Stimulated activated CD8-positive, alpha-beta memory T cell treated with anti-CD3 and anti-CD28 coated beads, Interleukin-12 subunit alpha, Interleukin-12 subunit beta, amount 100 ng/mL, for 4 hours (primary cell): ENCODE measurements at places on chromosomes 6 and 20.

DNA sequence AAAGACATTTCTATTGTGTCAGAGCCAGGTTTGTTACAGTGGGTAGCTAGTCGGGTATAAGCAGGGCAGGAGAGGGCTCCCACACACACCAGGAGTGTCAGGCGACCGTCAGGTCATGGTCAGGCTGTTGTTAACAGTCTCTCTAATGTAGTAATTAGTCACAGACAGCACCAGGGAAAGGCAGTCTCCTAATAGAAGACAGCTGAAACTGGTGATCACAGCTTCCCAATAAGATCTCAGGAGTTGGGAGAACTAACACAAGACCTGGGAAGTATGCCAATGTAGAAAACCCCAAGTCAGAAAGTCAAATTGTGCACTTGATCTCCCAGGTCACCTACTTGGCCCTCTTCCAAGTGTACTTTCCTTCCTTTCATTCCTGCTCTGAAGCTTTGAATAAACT lies 53.0 kb upstream of the GPR6 start:
- DNase-seq, result no peak

- DNase-seq, result no peak
These were observed 409.8 kb upstream of the CITED2 start for GRCh38 chr6:139784222-139784769.

GRCh38 chr6:166655251-166655650 lies 28.2 kb upstream of the RPS6KA2 start:
- DNase-seq, result no peak

GRCh38 chr20:63178446-63178820 lies 37.5 kb downstream of the YTHDF1 start:
- DNase-seq, result no peak

- DNase-seq, result no peak
These were observed 49.5 kb downstream of the ADTRP start for GRCh38 chr6:11729076-11729475.

DNA sequence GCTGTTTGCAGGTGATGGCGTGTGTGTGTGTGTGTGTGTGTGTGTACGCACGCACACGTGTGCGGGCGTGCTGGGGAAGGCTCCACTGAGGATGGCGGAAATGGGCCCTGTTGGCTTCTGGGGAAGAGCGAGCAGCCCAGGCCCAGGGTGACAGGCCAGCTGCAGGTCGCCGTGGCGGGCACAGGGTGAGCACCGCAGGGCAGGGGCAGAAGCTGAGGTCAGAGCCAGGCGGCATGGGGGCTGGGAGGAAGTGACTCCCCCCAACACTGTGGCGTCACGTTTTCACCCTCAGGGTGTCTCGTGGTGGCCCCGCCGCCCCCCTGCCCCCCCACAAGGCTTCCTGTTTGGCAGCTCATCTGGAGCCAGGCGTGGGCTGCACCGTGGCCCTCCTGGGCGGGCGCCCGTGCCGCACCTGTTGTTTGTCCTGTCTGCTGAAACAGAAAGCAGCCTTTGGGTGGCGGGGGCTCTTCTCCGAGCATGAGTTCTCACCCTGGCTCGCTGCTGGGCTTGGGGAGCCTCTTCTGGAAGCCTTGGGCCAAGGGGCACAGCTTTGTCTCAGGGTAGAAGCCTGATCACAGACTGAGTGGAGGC lies 7.1 kb downstream of the RBM38 start:
- peak; percentile 90 for DNase-seq

DNA sequence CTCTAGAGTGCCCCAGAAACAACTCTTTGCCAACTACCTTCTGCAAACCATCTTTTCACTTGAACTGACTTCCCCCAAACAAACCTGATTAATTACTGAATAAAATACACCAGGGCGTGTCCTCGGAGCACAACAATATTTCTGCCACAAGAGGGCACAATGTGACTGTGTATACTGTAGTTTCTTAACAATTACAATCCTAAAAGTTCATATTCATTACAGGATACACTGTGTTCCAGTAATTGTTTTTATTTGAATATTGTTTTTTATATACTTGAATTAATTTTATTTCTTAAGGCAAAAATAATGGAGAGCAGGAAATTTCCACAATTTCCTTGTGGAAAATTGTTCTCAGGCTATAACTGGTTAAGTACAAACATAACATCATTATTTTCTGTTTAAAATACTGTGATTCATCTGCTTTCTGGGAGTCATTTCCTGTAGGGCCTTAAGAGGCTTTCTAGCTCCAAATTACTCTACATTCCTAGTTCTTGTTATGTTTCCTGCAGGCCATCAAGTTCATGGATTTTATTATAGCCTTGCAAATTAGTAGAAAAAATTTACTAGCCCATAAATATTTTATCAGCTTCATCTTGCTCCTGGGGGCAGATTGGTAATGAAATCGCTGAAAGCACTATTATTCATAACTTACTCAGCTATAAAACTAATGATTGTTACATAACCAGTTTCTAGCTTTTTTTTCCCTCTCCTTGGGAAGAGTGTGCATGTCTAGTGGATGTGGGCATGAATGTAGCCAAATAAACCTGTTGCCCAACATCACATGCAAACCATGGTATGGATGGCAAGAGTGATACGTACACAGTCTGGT lies 51.9 kb upstream of the SLC22A16 start:
- DNase-seq, result no peak

GRCh38 chr6:396126-396520 lies 4.6 kb downstream of the IRF4 start:
- DNase-seq, result no peak

DNA sequence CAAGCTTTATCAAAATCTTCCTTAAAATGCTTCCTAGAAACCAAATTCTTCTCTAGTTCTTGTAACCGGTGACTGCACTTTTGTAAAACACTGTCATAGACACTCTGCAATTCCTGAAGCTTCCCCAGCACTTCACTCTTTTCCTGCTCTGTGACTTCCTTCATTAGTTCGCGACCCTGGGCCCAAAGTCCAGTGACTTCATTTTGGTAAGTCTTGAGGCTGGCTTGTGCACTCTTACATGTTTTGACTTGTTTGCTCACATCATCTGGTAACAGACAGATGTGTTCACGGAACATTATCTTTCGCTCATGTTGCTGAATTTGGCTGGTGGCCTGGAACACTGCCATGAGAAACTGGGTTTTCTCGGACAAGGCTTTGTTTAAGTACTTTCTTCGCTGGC lies 306.2 kb downstream of the SYNE1 start:
- DNase-seq, result no peak

- DNase-seq, result no peak
These were observed 39.7 kb upstream of the GJA1 start for GRCh38 chr6:121395736-121396135.
